ENCODE measurements at places on chromosomes 6 and 20.

- DNase-seq: no peak
Observed at GRCh38 chr20:46056970-46057855, 28.2 kb downstream of the SLC12A5 start.

- DNase-seq: no peak
Observed at GRCh38 chr6:40116832-40117231, 182.6 kb upstream of the MOCS1 start.

DNA sequence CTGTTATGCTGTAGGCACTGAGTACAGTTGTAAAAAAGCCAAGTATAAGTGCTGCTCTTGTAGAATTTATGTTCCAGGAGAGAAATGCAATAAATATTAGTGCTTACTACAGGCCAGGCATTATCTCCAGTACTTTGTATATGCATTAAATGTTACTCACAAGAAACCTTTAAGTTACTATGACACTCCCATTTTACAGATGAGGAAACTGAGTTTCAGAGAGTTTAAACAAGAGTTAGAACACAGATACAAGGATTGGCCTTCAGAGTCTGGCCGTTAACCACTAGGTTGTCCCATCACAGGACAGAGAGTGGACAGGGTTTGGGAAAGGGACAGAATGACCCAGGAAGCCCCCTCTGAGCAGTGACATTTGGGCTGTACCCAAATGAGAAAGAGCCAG is 274.4 kb downstream of the ZNF217 start:
- no peak for DNase-seq

DNA sequence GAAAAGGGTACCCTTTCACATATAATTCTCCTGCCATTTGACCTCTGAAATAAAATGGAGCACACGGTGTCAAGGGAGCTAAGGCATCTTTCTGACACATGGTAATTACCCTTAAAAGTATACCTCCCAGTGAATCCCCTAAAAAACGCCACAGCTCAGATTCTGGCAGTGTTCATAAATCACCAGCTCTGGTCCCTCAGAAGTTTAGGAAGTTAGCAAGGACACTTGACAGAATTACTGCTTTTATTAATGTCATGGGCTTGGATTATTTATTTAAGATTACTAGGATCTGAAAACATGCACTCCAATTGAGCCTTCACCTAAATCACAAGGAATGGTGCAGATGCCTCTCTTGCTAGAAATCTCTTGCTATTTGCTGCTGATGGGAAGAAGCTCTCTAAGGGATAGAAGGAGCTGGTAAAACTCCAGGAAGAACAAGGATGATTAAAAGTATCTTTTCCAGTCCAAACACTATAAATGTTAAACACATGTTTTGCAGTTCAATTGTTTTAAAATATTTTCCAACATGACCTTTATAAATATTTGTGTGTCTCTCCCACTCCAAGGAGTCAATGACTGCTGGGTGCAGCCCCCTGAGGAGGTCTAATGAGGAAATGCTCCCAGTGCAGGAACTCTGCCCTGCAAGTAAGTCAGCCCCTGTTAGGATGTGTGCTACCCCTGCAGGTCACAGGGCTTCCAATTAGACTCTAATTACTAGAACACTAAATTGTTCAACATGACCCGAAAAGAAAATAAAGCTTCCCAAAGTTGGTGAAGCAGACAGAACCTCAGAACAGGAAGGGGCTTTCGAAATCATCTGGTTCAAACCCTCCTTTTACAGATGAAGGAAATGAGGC is 230.3 kb downstream of the TFAP2A start:
- DNase-seq: no peak

DNA sequence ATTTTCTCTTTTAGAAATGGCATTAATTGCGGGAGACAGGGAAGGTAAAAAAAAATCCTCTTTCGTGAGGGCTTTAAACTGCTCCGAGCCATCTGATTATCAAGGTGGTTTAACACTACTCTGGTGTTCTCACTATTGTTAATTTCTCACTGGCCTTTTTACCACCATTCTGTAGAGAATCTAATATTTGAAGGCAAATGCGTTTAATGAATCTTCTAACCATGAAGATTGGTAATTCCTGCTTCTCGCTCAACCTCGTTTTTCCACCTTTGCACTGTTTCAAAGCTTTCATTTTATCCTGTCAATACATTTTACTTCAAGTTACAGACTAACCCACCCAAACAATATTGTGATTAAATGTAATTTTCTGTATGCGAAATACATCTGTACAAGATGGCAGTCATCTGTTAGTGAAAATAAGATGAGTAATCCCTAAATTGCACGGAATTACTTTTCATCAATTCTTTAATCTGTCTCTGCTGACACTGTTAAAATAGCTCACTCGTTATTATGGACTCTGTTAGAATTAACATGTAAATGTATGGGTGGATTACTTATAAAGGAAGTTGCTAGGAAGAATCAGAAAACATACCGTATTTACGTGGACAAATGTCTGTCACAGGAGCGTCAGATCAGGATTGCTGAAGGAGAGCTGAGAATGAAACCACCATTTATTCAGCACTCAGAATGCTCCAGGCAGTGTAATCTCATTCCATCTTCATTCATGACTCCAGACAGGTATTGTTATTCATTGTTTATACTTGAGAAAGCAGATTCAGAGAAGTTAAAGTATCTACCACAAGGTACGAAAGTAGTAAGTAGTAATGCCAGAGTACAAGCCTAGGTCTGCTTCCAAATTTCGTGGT is 1.1 kb upstream of the LCA5 start:
- no peak for DNase-seq
